ENCODE measurements at places on chromosomes 1 and 21.

GRCh38 chr1:150622303-150622975, 7.0 kb downstream of the ENSA start:
- no peak for DNase-seq

- no peak for DNase-seq
Measured at GRCh38 chr1:79895573-79895972, 889.0 kb upstream of the ADGRL4 start.

DNA sequence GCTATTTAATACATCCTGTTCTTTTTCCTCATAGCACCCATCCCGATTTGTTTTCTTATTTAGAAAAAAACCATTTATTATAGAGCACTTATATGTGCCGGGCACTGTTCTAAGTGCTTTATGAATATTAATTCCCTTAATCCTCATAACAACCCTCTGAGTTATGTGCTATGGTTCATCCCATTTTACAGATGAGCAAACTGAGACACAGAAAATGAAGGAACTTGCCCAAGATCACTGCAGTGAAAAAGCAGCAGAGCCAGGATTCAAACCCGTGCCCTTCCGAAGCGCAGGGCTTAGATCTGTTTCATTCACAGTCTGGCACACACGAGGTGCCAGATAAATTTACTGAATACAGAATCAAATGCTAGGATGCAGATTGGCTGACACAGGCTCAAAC, 85.1 kb upstream of the ZC3H12A start:
- no peak for DNase-seq

DNA sequence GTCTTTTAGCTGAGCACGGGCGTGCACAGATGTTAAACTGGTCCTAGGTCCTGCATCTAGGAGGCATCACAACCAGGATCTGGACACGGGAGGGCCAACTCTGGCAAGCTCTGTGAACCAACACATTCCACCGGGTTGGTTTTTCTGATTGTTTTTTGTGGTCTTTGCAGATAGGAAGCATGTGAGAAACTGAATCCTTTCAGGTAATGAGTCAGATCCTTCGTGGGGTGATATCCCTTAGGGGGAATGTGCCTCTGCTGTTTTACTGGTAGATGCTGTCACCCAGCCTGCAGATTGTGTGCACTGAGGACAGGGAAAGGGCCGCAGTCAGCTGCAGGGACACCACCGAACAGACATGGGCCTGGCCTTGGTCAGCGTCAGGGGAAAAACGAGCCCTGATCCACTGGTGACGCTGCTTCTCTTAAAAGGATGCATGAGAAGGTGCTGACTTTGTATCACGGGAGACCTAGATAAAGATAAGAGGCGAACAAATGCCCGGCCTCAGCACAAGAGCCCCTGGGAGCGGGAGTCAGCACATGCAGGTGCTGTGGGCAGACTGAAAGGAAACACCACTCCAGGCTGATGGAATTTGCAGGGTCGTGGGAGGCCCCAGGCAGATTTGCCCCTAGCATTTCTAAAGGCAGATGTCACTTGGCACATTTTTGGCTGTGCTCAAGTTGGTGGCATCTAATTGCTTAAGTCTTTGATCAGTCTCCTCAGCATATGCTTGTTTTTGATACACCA, 51.1 kb downstream of the DOP1B start:
- DNase-seq = no peak

GRCh38 chr1:2455757-2456156, 20.3 kb upstream of the PLCH2 start:
- DNase-seq = no peak

Data from NCI-H2029 treated with DMSO at 0.1 percent for 48 hours (cell line).